ENCODE measurements at places on chromosomes 11 and 22.

GRCh38 chr22:19048531-19048930, 73.7 kb downstream of the DGCR2 start:
- DNase-seq: peak; percentile 27

DNA sequence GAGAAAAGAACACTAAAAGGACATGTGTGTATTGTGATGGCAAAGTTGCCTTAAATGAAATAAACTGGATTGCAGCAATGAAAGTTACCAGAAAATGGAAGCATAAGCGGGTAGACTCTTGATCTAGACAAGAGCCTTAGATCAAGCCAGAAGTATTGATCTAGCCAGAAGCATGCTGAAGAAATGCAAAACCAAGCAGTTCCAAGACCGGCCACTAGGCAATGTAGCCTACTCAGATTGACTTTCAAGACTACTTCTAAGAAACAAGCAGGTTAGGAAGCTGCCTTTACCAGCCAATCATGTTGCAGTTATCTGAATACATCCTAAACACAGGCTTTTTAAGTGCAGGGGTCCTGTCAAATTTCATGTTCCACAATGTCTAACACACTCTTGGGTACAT, 54.6 kb downstream of the KCNA4 start:
- DNase-seq: no peak

DNA sequence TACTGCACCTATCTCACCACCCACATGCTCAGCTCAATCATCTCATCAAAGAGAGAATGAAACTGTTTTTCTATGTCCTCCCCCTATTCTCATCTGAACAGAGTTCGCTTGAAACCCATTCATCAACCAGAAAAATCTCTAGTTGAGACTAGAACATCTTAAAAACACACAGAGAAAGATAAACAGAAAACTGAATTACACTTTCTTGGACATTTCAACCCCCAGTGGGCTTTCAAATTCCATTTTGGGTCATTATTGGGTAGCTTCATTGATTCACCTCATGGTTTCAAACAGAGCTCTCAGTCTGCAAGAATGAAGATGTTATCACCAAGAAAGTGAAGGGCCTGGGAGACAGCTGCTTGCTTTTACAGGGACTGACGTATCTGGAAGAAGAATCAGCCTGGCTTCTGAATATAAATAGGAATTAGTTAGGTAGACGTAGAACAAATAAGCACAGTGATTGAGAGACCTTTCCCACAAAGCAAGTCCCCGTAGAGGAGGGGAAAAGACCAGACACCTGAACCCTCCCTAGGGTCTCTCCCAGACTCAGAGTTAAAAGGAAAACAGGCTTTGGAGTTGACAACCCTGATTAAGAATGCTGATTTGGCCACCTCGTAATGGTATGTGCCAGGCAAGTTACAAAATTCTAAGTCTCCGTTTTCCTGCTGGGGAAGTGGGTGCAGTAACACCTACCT, 155.7 kb downstream of the BBOX1 start:
- DNase-seq: no peak

- no peak for DNase-seq
These were observed 17.1 kb downstream of the GRAP2 start for GRCh38 chr22:39917776-39918495.

GRCh38 chr22:44544816-44545433, 46.9 kb upstream of the RTL6 start:
- DNase-seq: no peak

DNA sequence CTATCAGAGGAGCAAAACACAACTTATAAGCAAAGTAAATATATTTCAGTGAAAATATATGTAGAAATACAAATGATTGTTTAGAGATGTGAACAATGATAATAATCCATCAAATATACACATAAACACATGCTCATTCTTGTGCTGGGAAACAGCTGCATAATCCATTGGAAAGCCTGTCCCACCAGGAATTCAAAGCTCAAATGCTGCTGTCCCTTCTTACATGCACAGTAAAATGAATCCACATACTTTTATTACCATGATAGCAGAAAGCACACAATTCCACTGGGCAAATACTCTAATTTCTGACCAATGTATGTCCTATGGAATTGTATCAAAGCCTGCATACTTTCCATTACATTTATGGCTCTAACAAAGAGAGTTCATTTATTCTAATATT, 44.5 kb downstream of the SOX6 start:
- no peak for DNase-seq

Measured in posterior cingulate gyrus (tissue), 11 donors.